ENCODE measurements at places on chromosomes 11 and 22.
A peak's percentile ranks its signal among the peaks of the same experiment; 100 is the strongest.

DNA sequence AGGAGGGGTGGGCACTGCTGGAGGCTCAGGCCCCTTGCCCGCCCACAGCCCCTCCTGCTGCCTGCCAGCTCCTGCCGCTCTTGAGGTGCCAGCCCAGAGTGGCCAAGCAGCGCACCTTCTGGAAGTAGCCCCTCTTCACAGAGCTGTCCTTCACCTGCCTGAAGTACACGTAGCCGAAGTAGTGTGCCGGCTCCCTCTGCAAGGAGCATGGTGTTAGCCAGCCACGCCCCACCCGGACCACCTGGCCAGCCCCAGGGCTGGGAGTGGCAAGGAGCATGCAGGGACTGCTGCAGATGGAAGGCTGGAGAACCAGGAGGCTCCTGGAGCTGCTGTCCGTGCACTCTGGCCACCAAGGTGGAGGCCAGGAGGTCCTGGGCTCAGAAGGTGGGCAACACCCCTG lies 9.6 kb downstream of the DENND6B start:
- DNase-seq, result no peak

DNA sequence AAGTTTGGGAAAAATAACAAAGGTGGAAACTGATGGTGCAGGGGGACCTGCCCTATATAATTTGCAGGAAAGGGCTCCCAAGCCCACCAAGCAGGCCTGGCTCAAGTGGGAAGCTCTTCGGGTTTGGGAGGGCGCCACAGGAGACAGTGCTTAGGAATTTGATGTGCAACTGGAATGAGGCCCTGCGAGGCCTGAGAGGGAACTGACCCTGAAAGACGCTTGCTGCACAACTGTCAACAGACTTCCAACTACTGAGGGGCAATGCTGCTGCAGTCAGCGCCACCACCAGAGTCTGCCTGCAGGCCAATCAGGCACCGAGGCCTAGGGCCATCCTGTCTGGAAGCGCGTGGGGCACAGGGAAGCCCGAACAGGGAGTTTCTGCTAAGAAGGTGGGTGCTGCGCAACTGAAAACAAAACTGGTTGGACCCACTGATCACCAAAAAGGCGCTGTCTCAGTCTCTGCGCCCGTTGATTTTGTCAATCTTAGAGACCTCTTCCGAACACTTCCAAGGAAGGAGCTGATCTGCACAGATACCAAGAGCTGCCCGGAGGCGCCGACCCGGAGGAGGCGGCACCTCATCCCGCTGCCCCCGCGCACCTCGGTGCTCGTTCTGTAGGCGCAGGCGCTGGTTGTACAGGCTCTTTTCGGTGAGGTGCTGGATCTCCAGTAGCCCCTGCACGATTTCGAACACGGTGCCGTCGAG lies 667 bp downstream of the DGCR6L start:
- DNase-seq, result peak; percentile 41

GRCh38 chr11:115920841-115921480 lies 416.7 kb upstream of the CADM1 start:
- no peak for DNase-seq

- DNase-seq, result no peak
These were observed 14.5 kb downstream of the SLC35F2 start for GRCh38 chr11:107844041-107844440.

- no peak for DNase-seq
These were observed 3.2 kb upstream of the PATE3 start for GRCh38 chr11:125784678-125785077.

- DNase-seq, result no peak
These were observed 181.8 kb downstream of the BUD13 start for GRCh38 chr11:116590844-116591570.

DNA sequence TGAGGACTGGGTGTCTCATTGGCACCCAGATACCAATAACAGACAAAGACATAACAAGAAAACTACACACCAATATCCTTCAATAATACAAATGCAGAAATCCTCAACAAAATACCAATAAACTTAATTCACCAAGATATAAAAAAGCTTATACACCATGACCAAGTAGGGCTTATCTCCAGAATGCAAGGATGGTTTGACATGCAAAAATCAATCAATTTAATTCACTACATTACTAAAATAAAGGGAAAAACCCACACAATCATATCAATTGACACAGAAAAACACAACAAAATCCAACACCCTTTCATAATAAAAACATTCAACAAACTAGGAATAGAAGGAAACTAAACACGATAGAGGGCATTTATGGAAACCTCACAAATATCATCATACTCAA lies 40.6 kb downstream of the LHFPL7 start:
- no peak for DNase-seq

GRCh38 chr22:29621761-29622526 lies 18.5 kb downstream of the NF2 start:
- DNase-seq, result no peak

- DNase-seq, result no peak
These were observed 111.5 kb upstream of the E2F8 start for GRCh38 chr11:19352072-19352770.

DNA sequence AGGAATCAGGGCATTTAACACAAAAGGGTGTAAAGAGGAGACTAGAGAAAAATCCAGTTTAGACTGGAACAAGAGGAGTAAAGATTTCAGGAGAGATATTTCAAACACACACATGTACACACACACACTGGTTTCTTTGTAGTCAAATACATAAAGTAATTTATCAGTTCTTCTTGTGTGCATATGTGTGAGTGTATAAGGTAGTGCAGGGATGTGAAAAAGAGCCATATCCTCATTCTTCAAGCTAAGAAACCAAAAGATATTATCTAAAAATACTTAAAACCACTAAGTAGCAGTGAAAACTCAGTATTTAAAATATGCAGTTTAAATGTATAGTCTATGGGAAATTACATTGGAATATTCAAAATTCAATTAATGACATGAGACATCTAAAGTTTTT lies 52.5 kb upstream of the CARD18 start:
- DNase-seq, result no peak

- no peak for DNase-seq
These were observed 21.4 kb upstream of the EHF start for GRCh38 chr11:34599406-34599945.

DNA sequence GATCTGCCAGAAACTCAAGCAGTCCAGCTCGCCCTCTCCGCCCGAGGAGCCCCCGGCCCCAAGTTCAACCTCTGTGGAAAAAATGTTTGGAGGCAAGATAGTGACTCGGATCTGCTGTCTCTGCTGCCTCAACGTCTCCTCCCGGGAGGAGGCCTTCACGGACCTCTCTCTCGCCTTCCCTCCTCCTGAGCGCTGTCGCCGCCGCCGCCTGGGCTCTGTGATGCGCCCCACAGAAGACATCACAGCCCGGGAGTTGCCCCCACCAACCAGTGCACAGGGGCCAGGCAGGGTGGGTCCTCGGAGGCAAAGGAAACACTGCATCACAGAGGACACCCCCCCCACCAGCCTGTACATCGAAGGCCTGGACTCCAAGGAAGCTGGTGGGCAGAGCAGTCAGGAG lies 20.8 kb downstream of the USP35 start:
- DNase-seq, result peak; percentile 8

GRCh38 chr11:116207019-116207418 lies 565.8 kb downstream of the BUD13 start:
- DNase-seq, result no peak

DNA sequence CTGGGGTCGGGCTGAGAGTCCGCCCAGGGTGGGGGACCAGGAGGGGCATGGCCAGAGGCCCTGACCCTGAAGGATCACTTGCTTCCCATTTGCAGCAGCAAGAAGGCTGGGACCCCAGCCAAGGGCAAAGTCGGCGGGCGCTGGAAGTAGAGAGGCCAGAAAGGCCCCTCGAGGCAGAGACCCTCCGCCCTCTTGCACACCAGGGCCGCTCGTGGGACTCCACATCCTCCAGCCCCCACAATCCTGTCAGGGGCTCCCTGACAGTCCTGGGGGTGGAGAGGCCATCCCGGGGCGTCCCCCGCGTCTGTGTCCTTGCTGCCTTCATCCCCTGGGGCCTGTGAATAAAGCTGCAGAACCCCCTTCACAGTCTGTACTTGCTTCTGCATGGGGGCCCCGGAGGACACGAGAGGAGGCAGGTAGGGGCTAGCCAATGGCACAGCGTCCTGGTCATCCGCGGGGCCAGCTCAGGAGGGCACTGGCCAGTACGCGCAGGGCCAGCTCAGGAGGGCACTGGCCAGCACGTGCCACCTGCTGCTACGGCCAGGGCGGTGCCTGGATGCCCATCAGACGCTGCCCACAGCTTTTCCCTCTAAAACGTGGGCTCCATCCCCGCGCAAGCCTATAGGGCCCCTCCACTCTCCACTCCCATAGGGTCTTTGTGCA lies 8.7 kb upstream of the MRPL23 start:
- DNase-seq, result peak; percentile 19

DNA sequence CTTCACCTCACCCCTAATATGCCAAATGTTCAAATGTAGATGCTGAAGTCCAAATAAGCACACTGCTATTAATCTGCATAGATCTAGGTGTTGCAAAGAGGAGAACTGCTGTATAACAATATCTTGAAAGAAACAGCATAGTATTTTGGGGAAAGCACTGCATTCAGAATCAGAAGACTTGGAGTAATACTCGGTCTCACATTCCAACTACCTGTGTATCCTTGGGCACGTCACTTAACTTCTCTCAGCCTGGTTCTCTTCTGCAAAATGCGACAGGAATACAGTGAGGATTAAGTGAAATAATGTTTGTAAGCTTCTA lies 332 bp upstream of the HMGXB4 start:
- no peak for DNase-seq

- peak; percentile 17 for DNase-seq
These were observed 16.0 kb upstream of the B4GALNT4 start for GRCh38 chr11:353179-353873.

DNA sequence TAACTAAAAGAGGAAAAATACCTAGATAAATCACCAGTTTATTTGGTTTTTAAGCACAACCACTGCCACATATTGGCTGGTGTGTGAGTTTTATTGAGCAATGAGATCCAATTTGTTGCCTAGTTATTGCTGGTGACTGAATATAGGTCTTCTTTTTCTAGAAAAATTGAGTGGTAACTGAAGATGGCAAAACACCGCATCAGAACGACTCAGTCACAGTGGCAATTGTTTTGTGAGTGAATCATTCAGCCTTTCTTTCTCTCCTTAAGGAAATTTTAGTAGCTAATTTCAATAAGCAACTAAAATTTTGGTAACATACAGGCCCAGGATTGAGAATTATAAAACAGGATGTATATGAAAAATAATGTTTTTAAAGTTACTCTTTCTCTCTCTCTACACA lies 533.0 kb downstream of the KCNA4 start:
- no peak for DNase-seq

DNA sequence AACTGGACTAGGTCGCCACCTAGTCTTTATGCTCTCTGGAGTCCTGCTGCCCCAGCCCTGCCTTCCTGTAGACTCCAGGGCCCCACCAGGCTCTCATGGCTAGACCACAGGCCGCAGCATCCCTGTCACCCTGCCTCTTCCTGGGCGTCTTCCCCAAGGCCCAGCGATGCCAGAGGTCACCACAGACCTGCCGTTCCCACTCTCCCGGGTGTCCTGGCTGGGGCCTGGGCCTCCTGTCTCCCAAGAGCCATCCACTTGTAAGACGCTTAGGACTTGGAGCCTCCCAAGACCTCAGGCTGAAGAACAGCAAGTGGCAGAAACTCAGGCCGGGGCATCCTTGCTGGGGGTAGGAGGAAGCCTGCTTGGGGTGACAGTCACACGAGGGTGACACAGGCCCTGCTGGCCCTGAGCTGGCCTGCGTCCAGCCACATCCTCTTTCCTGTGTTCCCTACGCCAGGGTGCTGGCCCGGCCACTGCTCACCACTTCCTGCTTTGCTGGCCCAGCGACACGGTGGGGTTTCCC lies 2.0 kb upstream of the TCIRG1 start:
- DNase-seq, result peak; percentile 50

- DNase-seq, result no peak
These were observed 4.5 kb downstream of the PRDM10 start for GRCh38 chr11:129998107-129998506.

DNA sequence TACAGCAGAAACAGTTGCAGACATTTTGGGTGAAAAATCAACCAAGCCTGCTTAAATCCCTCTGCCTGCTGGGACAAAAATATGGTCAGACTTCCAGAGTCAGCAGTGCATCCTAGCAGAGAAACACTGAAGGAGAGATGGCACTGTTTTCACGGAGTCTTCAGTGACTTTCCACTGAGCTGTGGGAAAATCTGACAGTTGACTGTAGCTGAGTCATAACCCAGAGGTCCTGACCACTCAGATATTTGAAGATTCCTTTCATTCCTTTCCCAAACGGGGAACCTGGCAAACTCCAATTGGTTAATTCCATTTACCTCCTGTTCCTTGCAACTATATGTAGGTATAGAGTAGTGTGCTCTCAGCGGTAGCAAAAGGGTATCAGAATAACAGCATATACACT lies 20.9 kb upstream of the UPB1 start:
- DNase-seq, result no peak

DNA sequence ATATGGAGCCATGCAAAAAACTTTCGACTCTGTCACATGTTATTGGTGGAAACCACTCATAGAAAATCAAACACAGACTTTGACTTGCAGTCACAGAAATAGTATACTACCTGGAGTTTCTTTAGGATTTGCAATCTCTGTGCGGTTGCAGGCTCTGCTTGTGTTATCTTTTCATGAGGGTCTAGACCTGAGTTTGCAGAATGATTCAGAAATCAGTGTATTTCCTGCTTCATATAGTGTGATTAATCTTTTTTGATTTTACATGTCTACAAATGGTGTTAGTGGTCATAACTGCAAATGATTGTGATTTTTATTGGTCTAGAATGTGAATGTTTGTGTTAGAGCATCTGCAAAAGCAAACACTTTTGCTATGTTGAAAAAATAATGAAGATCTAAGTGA lies 690.2 kb downstream of the NTM start:
- no peak for DNase-seq

DNA sequence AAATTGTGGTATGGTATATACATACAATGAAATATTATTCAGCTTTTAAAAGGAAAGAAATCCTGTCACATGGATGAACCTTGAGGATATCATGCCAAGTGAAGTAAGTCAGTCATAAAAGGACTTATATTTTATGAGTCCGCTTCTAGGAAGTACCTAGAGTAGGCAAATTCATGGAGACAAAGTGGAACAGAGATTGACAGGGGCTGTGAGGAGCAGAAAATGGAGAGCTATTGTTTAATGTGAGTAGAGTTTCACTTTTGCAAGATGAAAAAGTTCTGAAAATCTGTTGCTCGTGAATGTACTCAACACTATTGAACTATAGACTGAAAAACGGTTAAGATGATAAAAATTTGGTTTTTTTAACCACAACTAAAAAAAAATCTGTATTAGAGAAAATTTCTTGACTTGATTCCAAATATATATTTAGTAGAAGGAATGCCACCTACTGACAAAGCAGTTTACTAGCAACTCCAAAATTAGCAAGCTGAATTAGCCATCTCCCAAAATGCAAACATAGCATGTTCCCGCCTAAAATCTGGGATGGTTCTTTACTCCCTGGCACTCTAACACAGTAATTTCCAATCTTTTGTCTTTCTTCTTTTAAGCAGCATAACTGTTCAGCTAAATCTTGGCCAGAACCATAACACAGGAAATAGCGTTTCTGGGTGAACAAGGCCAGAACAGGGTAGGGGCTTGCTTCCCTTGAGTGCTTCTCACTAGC lies 1.5 kb downstream of the UFD1 start:
- no peak for DNase-seq

- DNase-seq, result no peak
These were observed 4.4 kb downstream of the IL18BP start for GRCh38 chr11:72002841-72003775.

All from activated naive CD4-positive, alpha-beta T cell treated with anti-CD3 and anti-CD28 coated beads, Interleukin-2, amount 10 ng/mL, durations not matched to agents 7 days and 5 days (primary cell).